ENCODE measurements at places on chromosomes 3 and 15.

- no peak for DNase-seq
Measured at GRCh38 chr3:172750069-172750367, 508 bp upstream of the ECT2 start.

DNA sequence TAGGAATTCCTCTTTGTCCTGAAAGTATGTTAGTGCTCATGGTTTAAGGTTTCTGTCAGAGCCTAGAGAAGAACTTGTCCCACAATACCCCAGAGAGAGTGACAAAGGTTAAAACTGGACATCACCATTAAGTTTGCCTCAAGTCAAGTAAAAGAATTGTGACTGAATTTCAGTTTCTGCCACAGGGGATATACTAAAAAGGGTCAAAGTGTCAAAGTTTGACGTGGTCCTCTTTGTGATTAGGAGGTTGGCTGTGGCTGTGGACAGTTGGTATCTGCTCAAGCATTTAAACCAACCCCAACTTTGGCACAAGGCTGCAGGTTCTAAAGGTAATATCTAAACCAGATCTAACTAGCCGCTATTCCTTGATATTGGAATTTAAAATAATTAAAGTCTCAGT, 26.1 kb downstream of the FMN1 start:
- no peak for DNase-seq

DNA sequence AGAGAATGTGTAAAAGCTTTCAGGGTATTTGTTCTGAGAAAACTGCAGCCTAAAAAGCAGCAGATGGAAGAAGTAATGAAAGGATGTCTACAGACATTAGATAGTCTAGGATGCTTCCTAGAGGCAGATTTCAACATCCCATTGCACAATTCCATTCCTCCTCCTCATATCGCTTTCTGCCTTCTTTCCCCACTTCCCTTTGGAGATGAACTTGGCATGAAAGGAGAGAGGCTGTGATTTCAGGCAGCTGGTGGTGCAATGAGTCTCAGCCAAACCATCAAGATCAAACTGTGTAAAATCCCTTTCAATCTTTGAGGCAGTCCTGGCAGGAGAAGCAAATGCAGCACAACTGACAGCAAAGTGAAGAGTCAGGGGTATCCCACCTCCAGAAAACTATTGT, 438.7 kb upstream of the KCNMB2 start:
- DNase-seq, result no peak

GRCh38 chr3:69219101-69219708, 96.8 kb upstream of the LMOD3 start:
- no peak for DNase-seq

DNA sequence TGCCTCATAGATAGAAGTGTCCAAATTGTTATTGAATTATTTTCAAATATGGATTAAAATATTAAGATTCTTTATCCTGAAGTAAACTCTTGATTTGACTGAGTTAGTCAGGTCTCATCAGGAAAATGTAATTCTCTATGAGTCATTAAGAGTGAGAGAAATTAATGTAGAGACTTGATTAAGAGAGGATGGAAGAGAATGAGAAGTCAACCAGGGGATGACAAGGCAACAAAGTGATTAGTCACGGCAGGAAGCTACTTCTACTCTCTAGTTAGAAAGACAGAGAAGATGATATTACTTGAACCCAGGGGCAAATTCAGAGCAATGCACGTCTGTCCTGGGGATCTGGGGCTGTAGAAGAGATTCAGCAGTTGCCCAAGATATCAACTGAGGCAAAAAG, 202.5 kb downstream of the LSAMP start:
- DNase-seq, result no peak

DNA sequence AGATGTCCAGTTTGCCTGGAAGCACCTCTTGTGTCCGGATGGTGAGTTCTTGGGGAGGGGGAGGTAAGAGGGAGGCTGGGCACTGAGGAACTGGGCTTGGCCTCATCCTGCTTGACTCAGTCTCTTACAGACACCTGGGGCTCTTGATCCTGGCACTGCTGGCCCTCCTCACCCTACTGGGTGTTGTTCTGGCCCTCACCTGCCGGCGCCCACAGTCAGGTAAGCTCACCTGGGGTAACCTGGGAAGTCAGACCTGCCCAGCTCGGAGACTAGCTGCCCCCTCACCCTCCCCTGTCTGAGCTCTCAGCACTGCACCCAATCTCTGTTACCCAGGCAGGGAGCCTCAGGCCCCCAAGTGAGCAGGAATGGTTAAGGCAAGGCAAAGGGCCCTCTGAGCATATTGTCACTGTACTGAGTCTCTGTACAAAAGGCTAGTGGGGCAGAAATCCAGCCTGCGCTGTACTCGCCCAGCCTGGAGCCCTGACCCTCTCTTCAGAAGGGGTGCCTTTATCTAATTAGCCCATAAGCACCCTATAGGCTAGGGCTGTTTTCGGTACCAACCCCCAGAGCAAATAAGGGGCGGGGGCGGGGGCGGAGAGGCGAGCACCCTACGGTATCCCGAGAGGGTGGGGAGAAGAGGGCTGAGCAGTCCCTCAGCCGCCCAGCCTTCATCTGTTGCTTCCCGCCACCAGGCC, 2.2 kb upstream of the IL17RC start:
- no peak for DNase-seq

DNA sequence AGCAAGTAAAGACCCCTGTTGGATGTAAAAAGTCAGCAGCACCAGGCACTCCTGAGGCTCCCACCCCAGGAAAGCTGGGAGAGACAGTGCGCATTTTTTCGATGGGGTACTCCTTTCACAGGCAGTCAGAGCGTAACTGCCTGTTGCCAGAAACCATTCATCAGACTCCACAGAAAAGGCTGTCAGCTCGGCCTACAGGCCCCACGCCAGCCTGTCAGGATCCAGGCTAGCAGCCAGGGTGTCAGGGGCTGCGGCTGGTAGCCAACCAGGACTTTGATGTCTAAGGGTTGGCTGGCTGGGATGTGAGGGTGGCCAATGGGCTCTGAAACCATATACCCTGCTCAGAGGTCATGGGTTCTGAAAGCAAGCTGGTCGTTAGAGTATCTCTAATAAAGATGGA, 164.5 kb downstream of the WNT5A start:
- DNase-seq, result no peak

Data from stimulated activated CD8-positive, alpha-beta memory T cell treated with anti-CD3 and anti-CD28 coated beads, Interleukin-7, amount 100 ng/mL, for 1 hour (primary cell).